Anterior cingulate cortex (tissue), 58 donors: ENCODE measurements at places on chromosomes 5 and 9.

- DNase-seq, result no peak
Measured at GRCh38 chr5:93794954-93795353, 53.6 kb upstream of the POU5F2 start.

GRCh38 chr9:34282096-34282495, 47.0 kb downstream of the KIF24 start:
- DNase-seq, result no peak

- no peak for DNase-seq
Measured at GRCh38 chr9:134514503-134514902, 127.1 kb upstream of the COL5A1 start.

DNA sequence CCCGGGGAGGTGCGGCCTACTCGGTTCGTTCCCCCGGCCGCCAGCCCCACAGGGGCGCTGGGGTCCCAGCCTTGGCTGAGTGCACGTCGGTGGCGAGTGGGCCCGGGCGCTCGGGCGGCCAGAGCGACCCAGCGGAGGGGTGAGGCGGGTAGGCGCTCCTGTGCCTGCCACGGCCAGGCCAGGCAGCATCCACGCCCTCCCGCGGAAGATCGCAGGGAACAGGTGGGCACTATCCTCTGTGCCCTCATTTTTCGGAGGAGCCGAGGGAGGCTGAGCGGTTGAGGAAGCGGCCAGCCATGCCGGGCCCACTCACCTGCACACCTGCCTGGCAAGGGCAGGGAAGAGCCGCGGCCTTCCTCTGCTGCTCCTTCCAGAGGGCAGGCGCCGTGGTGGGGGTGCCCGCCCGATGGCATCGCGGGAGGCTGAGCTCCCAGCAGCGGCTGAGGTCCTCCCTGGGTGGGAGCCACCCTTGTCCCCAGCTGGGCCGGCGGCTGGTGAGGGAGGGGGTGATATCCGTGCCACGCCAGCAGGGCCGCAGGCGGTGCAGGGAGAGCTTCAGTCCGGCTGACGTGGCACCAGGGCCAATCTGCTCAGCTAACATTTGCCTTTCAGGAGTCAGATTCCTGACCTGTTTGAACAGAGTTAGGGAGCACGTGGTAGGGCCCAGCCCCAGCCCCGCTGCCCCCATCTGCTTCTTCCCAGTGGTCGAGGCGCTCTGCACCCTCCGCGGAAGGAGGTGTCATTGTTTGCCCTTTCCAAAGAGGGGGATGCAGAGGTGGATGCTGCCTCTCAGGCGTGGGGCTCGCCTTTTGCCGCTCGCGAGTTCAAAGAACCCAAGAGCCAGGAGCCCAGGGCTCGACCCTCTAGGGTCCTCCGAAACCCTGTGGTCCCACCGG, 1.6 kb upstream of the SEC16A start:
- DNase-seq, result no peak

GRCh38 chr5:151236888-151237287, 13.0 kb upstream of the CCDC69 start:
- DNase-seq, result no peak

GRCh38 chr5:169728-170094, 21.6 kb upstream of the LRRC14B start:
- no peak for DNase-seq

DNA sequence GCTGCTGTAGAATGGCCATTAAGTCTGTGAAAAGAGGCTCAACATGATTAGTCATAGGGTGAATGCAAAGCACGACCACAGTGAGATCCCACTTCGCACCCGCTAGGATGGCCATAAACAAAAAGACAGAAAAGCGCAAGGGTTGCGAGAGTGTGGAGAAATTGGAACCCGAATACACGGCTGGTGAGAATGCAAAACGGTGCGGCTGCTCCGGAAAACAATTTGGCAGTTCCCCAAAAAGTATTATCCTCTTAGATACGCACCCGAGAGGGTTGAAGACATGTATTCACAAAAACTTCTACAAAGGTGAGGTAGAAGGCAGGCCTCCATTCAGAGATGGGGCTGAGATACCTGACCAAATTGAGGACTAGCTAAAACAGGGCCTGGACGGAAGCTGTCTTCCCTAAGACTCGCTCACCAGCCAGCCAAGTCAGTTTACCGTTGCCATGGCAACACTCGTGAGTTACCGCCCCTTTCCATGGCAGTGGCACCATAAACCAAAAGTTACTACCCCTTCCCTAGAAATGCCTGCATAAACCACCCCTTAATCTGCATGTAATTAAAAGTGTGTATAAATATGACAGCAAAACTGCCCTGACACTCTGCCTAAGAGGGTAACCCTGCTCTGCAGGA, 726 bp upstream of the PSMB7 start:
- no peak for DNase-seq

GRCh38 chr5:98865690-98866089, 63.1 kb downstream of the CHD1 start:
- DNase-seq, result no peak

DNA sequence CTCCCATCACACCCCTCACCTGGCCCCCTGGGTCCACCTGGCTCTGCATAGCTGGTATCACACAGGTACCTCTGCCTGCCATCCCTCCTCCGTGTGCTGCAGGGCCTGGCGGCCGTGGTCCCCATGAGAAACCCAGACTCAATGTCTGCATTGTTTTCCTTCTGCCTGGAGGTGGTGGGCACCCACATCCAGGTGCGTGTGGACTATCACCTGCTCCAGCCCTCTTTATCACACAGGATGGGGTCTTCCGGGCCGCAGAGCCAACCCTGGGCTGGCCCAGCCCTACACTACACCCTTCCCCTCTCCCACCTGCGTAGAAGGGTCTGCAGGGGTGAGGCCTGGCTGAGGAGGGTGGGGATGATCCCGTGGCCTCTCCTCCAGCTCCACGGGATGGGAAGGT, 7.0 kb upstream of the FUT7 start:
- no peak for DNase-seq

DNA sequence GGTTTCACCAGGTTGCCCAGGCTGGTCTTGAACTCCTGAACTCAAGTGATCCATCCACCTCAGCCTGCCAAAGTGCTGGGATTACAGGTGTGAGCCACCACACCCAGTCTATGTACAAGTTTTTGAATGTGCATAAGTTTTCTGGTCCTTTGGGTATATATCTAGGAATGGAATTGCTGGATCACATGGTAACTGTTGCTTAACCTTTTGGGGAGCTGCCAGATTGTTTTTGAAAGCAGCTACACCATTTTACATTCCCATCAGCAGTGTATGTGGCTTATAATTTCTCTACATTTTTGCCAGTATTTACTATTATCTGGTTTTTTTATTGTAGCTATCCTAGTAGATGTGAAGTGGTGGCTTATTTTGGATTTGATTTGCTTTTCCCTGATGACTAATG, 8.9 kb upstream of the LNPEP start:
- DNase-seq, result no peak

- DNase-seq, result no peak
Measured at GRCh38 chr5:142608081-142608480, 77.8 kb downstream of the FGF1 start.

GRCh38 chr9:108885643-108886348, 23.7 kb downstream of the ACTL7A start:
- DNase-seq, result no peak

DNA sequence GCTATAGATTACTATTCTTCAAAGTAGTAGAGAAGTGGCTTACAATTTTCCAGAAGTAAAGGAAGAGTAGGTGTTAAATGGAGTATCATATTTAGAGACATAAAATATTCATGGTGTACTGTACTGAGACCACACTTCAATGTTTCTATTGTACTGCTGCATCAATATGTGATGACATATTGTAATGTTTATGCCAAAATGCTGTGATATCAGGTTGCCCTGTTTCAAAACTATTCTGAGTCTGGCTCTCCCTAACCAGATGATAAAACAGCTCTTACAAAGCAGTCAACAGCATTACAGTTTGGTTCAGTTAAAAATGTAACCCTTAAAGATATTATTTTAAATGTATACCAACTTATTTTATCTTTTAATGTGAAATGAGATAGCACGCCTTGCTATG, 30.8 kb upstream of the ACOT12 start:
- DNase-seq, result no peak

- no peak for DNase-seq
Measured at GRCh38 chr9:116565986-116566385, 121.1 kb upstream of the TRIM32 start.
